Vagina (tissue), 2 donors: ENCODE measurements at places on chromosomes 1 and 21.

- DNase-seq = no peak
Observed at GRCh38 chr1:40844887-40845878, 17.0 kb downstream of the CITED4 start.

DNA sequence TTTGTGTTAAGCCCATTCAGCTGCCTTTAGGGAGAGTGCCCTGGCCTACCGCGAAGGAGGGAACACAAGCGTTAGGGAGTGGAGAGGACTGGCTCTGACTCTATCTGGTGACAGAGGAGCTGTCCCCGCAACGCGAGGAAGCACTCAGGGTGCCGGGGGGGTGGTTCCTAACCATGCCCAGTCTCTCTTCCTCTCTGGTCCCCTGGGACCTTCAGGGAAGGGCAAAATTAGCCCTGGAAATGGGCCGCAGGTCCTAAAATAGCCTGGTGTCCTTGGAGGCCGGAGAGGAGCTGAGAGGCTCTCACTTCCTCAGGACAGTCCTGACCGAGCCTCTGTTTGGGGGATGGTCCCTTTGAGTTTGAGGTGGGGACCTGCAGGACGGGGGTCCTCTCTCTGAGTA lies 5.8 kb downstream of the SLC45A1 start:
- DNase-seq = no peak

- no peak for DNase-seq
Observed at GRCh38 chr1:58968360-58968952, 184.6 kb upstream of the JUN start.

GRCh38 chr21:44804762-44805161 lies 3.1 kb upstream of the UBE2G2 start:
- no peak for DNase-seq

- DNase-seq = no peak
Observed at GRCh38 chr1:39317111-39317510, 112.6 kb downstream of the MACF1 start.

DNA sequence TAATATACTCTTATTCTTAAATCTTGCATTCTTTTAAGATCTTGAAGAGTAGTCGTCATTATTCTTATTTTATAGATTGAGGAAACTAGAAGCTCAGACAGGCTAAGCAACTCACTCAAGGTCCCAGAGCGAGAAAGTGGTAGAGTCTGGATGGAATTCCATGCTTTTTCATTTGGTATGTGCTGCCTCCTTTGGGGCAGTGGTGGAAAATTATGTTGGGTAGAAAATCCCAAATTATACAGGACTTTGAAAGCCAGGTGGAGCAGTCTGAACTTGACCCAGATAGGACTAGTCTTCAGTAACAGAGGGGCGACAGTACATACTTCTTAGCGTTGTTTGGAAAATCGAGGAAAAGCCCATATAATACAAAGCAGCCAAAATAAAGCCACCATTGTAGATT lies 205.6 kb downstream of the ATG4C start:
- no peak for DNase-seq
